Activated CD4-positive, alpha-beta T cell treated with anti-CD3 and anti-CD28 coated beads, Interleukin-2, Interleukin-4, amounts not matched to agents 100 ng/mL and 50 ng/mL, durations not matched to agents 16 hours and 8 hours (primary cell): ENCODE measurements at places on chromosomes 5 and 9.

GRCh38 chr9:96299823-96300222 is 2.2 kb downstream of the HSD17B3 start:
- DNase-seq, result no peak

- DNase-seq, result no peak
These were observed 27.9 kb upstream of the CDKN2B start for GRCh38 chr9:22036866-22037626.

- DNase-seq, result no peak
These were observed 41.6 kb upstream of the FBN2 start for GRCh38 chr5:128579639-128580038.

DNA sequence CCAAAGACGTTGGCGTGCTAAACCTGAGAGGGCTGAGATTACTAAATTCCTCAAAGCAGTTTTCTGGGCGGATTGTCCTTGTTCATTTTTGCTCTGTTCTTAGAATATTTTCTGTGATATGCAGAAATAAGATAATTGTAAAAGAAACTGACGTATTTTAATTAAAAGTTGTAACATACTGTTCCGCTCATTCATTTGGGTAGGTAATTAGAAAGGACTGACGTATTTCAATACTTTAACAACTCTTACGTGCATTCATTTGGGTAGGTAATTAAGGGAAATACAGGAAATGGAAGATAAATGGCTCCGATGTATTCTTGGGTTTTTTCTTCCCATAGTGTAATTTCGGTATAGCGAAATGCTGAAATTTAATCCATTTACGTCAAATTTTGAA is 1.1 kb downstream of the OSTF1 start:
- no peak for DNase-seq

- DNase-seq, result peak; percentile 68
These were observed 12.2 kb upstream of the CARD19 start for GRCh38 chr9:93083592-93084470.

- DNase-seq, result no peak
These were observed 9.1 kb upstream of the RNF130 start for GRCh38 chr5:180080486-180081280.
